ENCODE measurements at places on chromosomes 12 and 14.

- no peak for DNase-seq
Observed at GRCh38 chr14:54647378-54647777, 80.5 kb downstream of the SAMD4A start.

GRCh38 chr14:55964091-55964490, 154.1 kb upstream of the PELI2 start:
- DNase-seq = no peak

- no peak for DNase-seq
Observed at GRCh38 chr14:61132336-61132735, 148.8 kb downstream of the TMEM30B start.

DNA sequence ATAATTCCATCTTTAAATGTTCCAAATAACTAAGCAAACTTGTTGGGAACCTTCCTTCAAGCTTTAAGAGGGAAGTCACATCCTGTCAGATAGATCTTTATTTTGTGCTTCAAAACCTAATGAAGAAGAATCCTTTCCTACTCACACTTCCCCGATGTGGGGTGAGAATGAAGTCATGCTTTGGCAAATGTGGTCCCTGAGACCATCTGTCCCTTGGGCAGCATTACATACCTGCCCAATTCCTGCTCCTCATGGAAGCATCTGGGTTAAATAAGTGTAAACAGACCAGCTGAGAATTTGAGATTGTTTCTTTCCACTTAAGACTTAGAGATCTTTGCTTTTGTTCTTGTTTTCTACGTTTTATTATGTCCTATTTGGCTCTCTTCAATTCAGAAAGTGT, 606.0 kb upstream of the TMEM132C start:
- DNase-seq = no peak

DNA sequence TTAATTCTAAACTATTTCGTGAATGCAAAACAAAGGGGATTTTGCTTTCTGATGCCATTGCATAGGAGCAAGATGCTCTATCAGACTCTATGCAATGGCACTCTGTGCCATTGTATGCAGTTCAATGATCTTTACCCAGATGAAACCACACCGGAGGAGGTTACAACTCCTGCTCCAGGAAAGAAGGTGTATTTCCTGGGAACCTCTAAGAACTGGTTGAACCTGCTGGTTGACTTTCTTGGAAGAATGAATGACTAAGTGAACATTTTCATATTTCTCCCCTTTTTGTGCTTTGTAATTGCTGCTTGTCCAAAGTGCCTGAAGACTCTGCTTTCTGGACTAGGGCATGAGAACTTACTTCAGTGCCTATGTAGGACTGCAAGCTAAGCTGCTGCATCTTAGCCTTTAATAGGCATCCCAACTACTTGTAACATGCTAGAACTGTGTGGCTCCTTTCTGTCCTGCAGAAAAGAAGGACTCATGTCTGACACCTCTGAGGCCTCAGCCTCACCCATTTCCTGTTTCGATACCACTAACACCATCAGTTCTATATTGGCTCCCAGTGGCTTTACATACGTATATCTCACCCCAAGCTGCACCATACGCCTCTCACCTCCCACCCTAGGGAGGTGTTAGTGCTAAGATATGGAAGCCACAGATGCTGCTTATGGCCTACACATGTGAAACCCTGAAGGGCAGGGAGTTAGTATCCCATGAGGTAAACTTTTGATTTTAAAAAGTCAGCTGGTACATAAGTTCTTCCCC, 193.5 kb upstream of the CNOT2 start:
- no peak for DNase-seq

All from AG09309 (cell line).